Brain microvascular endothelial cell (primary cell): ENCODE measurements at places on chromosomes 1 and 21.

GRCh38 chr1:119635811-119636390 is 12.2 kb downstream of the ZNF697 start:
- DNase-seq: peak; percentile 67

DNA sequence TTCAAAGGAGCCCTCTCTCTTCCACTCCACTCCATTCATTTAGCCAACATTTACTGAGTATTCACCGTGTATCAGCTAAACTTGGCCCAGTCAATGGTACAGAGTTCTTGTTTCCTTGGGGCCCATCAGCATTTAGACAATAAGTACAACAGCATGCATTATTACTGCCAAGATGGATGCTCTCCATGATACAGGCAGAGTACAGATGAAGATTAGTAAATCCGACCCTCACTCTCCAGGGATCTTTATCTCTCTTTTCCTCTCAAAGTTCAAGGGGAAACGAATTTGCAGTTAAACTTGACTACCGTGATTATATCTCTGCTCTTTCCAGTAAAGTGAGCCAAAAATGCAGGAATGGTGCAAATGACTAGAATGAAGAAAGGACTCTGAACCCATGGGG is 184.6 kb upstream of the DUSP10 start:
- no peak for DNase-seq

- no peak for DNase-seq
These were observed 38.3 kb upstream of the GALNT2 start for GRCh38 chr1:230028602-230029223.

DNA sequence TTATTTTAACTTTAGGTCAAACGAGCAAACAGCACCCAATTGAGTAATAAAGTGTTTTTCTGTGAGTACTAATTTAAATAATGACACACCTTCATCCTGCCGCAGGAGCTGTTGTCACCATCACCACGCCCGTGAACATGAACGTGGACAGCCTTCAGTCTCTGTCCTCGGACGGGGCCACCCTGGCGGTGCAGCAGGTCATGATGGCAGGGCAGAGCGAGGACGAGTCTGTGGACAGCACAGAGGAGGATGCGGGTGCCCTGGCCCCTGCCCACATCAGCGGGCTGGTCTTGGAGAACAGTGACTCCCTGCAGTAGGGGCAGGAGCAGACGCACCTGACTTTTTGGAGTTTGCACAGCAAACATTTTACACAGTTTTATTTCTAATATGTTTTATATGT is 45.9 kb downstream of the CBS start:
- DNase-seq: no peak

- peak; percentile 64 for DNase-seq
These were observed 41.5 kb downstream of the PLPPR5 start for GRCh38 chr1:98963064-98963758.

- DNase-seq: no peak
These were observed 809.3 kb downstream of the NCAM2 start for GRCh38 chr21:21807598-21807903.

GRCh38 chr1:93219443-93219842 is 38.9 kb downstream of the CCDC18 start:
- DNase-seq: no peak

- no peak for DNase-seq
These were observed 28.9 kb downstream of the RUNX3 start for GRCh38 chr1:24900985-24901781.

- DNase-seq: no peak
These were observed 73.7 kb downstream of the PDE4B start for GRCh38 chr1:65866439-65866838.

DNA sequence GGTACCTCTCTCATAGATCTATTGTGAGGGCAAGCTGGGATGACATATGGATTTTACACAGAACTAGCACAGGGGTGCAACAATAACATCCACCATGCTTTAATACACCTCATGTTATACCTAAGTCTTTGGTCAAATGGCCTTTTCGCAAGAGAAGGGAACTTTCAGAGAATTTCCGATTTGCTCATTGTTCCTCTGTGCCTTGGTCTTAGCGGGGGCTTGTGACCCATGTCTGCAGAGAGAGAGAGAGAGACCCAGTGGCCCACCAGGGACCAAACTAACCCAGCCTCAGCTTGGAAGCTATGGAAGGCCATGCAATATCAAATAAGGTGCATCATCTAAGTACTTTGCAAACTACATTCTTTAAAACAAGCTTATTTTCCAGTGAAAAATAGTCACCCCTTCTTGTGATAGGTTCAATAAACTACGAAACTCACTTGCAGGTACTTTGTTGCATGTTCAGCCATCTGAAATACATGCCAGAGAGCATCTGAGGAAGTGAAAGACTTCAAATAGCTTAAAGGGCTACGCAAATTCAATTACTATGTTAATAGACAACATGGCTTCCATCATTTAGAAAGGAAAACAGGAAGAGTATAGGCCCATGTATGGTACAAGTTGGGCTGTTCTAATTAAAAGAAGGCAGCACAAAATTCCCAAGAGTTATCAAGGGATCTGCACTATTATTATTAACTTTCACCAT is 100.7 kb downstream of the KCNN3 start:
- DNase-seq: no peak

- DNase-seq: no peak
These were observed 38.7 kb upstream of the CD55 start for GRCh38 chr1:207282496-207283380.

DNA sequence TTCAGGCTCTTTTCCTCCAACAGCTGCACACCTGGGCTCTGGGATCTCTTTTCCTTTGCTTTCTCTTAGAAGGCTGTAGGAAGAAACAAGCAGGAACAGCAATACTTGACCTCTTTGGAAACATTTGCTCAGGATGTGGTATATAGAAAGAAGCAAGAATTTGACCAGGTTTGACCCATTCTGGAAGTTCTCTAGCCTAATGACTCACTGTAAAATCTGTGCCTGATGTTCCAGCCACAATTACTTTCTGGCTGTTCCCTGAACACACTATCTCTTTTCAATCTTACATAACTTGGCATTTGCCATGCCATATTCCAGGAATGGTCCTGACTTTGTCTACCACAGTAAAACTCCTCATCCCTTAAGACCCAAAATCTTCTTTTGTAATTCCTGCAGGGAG is 419.9 kb upstream of the DAB1 start:
- peak; percentile 32 for DNase-seq

DNA sequence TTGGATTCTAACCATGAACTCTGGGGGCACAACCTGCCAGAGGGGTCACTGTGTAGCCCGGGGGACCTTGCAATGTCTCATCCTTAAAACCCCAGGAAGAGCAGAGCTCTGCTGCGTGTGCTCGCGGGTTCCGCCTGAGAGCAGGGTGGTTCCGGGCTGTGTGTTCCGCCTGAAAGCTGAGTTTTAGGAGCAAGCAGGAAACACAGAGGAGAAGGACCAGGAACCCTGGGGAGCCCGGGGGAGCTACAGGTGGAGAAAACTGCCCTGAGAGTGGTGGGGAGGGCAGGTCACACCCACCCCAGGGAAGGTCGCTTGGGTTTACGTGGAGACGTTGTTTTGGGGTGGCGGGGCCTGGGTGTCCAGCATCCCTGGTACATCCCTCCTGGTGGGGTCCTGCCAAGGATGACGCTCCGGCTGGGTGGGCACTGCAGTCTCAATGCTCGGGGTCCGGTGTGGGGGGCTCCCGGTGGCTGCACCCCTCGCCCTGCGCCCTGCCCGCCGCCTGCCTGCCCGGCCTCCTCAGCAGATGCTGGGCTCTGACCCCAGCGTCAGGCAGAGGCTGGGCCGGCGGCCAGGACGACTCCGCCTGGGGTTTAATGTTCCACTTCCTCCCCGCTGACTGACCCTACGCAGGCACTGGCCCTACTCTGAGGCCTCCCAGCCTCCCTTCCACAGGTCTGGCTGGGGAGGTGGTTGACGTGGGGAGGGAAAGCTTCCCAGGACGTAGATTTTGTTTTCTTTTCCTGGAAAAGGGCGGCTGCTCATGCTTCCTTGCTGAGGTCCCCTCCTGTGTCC is 17.3 kb upstream of the C1orf159 start:
- DNase-seq: peak; percentile 17

DNA sequence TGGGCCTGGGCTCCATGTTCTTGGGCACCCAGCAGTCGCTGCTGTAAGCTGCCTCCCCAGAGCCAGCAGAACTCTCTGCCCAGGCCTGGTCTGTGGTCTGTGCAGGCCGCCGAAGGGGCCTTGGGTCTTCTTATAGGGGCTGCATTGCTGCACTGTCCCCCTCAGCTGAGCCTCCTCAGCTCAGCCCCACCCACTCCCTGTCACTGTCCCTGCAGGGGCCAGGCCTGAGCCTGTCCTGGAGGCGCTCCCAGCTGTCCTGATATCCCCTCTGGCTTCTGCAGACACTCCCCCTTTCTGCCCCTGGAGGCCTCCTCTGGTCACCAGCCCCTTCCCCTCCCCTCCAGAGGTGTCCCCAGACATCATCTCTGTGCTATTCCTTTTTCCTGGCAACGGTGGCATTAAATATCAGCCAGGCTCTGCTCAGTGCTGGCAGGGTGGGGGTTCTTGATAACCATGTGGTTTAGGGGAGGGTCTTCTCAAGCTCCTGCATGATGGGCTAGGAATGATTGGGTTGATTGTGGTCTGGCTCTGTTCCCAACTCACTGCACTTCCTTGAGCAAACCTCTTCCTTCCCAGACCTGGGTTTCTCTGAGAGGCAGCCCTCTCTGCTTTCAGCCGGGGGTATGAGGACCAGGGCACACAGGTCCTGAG is 3.7 kb upstream of the FOXO6 start:
- no peak for DNase-seq
